ENCODE measurements at places on chromosomes 4 and X.

- no peak for DNase-seq
Measured at GRCh38 chr4:7807351-7807921, 132.2 kb downstream of the AFAP1 start.

DNA sequence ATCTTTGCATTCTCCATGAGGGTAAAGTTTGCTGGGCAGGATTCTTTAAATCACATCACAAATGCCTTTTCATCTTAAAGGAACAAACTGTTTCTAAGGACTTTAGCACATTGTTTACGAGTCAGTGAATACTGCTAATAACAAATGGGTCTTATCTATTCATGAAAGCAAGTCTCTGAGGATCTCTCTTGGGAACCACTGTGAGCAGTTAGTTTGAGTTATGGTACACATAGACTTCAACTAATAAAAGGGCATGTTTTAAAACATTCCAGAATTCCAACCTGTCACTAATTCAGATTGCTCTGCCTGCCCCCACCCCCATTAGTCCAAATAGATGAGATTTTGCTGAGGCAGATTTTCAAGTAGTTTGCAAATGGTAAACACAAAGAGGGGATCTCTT, 22.3 kb upstream of the GPC3 start:
- no peak for DNase-seq

GRCh38 chrX:134600714-134601113, 57.6 kb downstream of the PLAC1 start:
- DNase-seq = no peak

- no peak for DNase-seq
Measured at GRCh38 chr4:75211422-75211821, 278.5 kb downstream of the PARM1 start.

DNA sequence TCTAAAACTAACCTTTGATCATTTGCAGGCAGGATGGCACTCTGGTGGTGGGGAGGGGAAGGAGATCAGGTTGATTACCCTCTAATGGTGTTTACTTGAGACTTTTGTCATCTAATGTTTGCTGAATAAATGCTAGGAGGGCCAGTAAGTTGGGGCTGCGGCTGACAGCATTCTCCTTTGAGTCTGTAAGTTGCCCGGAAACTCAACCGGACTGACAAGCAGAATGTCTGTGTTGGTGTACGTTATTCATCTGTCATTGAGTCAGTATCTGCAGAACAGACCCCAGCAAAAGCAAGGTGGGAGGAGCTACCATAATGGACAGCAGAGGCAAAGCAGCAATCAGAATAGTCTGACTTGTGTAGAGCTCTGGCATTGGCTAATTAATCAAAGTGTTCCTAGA, 1210.6 kb upstream of the PABPC4L start:
- DNase-seq = no peak

GRCh38 chr4:124902001-124902515, 189.5 kb upstream of the ANKRD50 start:
- no peak for DNase-seq

All from fibroblast of skin of left biceps (primary cell).